Frontal cortex (tissue), 4 donors: ENCODE measurements at places on chromosomes 5 and 9. TPM values are rescaled to one million over a fixed set of nuclear protein-coding genes. Genes with fewer than 3 reads are reported as not detected.

DNA sequence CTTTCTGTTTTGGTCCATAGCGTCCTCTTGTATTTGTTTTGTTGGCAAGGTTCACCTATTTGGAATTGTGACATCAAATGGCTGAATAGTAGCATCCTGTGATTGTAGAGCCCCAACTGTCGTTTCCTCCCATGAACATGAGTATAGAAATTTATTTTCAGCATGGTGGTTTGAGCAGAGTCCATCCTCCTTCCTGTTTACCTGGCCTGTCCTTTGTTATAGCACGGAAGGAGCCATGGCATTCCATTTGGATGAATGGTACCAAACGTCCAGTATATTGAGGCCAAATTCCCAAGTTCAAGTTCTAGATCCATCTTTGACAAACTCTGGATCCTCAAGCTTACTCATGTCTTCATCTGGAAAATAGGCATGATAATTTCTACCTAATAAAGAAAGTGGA lies 16.8 kb downstream of the RASGRF2 start:
- DNase-seq = no peak

DNA sequence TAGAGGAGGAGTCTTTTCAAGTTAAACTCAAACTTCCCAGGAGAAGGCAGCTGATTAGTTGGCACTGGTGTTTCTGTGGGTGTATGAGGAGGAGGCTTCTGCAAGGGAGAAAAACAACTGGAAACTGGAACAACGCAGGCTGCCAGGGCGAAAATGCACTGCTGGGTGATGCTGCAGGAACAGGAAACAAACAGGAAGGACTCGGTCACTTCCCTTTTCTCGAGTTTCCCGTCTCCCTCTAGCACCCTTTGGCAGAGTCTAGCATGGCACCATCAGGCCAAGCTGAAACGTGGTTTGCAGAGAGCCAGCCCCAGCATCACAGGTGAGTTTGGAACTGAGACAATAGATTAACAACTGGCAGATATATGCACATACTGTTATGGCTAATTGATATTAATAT lies 77.5 kb upstream of the CAST start:
- DNase-seq = no peak

GRCh38 chr9:19429595-19429994 lies 20.8 kb downstream of the ACER2 start:
- DNase-seq = no peak

Gene ADGRV1
- 98.6 TPM for total RNA-seq

Gene KCNMB1
- under 0.01 TPM for total RNA-seq

DNA sequence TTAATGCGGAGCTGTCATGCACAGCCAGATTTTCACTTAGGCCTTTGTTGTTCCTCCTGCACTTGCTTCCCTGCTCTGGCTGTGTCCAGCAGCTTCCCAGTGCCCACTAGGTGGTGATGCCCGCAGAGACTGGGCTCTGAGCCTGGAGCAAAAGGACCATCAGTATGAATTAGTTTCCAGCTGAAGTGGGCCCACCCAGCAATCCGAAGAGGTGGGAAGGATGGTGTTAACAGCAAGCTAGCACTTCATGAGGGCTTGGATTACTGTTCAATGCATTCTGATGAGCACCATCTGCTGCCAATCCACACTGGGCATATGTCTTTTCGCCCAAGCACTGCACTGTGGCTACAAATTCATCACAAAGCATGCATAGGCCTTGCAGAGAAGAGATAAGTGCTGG lies 459.1 kb downstream of the SPOCK1 start:
- no peak for DNase-seq

- DNase-seq = no peak
Observed at GRCh38 chr9:76352026-76352620, 42.1 kb downstream of the RFK start.

GRCh38 chr5:143023411-143024096 lies 253.4 kb downstream of the ARHGAP26 start:
- DNase-seq = no peak

GRCh38 chr5:36689225-36689624 lies 82.8 kb downstream of the SLC1A3 start:
- no peak for DNase-seq

DNA sequence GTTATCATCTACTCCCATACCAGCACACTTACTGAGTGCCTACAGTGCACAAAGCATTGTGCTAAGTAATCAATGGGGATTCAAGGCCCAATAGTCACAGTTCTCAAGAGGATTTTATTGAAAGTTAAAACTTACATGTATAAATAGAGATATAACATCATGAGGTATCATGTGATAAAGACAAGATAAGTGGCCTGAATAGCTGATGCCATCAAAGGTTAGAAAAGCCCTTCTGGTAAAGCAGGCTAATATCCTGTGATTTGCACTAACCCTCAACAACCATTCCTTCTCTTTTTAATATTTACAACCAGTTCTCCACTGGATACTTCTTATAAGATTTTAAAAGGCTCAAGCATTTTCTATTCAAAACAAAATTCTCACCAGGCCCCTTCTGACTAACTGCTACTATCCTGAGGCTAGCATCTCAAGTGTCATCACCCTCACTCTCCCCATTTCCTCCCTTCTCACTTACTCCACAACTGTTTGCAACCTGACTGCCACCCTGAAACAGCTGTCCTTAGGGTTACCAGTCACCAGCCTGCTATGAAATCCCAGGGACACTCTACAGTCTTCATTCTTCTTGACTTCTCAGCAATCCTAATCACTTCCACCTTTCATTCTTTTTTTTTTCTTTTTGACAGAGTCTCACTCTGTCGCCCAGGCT lies 377.9 kb downstream of the ENC1 start:
- DNase-seq = no peak

DNA sequence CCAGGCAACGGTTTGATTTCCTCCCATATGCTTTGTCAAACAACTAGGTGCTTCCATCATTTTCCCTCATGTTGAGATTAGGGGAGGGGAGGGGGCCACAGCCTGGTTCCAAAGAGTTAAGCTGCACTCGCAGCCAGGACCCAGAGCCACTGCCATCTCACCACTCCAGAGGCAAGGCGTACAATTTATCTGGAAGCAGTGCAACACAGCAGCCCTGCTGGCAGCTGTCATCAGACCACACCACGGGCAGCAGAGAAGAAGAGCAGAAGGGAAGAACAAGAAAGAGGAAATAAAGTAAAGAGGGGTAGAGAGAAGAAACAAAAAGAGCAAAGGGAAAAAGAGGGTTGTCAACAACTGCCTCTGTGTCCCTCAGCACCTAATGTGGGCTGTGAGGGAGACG lies 38.9 kb downstream of the MED27 start:
- DNase-seq = no peak

DNA sequence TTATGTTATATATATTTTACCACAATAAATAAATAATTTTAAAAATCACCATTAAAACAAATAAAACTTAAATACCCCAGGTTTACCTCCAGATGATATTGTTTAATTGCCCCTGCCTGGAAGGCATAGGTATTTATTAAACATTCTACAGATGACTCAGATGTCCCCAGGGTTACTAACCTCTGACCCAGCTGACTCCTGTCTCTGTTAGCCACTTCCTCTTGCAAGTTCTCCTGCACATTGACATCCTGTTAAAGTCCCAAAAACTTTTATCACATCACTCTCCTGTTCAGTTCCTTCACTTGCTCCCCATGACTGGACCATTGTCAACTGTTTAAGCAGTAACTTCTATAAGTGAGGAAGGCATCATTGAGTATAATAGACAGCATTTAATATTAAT lies 37.0 kb upstream of the RAB3C start:
- no peak for DNase-seq

DNA sequence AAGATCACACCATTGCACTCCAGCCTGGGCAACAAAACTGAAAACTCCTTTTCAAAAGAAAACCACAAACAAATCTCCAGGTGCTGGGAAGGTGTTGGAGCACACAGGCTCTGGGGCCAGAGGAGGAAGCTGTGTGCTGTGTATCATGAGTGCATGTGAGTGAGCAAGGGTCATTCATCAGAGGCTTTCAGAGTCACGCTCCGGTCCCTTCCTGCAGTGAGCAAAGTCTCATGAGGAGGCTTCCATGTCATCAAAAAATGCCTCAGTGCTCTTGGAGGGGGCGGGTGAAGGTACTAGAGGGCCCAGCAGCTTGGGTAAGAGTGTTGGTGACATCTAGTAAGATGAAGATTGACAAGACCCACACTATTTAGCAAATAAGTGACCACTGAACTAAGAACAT lies 48.3 kb upstream of the TESK1 start:
- DNase-seq = no peak

Gene SMIM33
- not detected for total RNA-seq

Gene CA9
- 0.82 TPM for total RNA-seq

Gene FST
- 1.2 TPM for total RNA-seq

Gene ARSK
- 13.0 TPM for total RNA-seq

GRCh38 chr5:31763424-31763823 lies 124.5 kb downstream of the PDZD2 start:
- no peak for DNase-seq

Gene DNAH5
- 3.7 TPM for total RNA-seq

DNA sequence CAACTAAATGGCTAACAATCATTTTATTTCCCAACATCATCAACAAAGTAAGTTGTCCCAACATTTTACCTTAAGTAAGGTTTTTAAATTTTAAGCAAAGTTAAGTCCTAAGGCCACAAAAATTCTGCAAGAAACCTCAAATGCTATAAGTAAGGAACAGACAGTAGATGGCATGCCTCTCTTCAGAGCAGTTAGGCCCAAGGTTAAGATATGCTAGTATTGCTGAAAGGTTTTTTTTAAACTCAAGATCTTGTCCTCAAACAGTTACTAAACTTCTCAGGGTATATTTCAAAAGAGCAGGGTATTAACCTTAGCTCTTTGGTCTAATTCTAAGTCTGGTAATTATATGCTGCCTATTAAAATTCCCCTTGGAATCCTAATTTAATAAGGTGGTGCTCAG lies 35.1 kb downstream of the PJA2 start:
- no peak for DNase-seq

Gene FOXI1
- not detected for total RNA-seq

GRCh38 chr9:123373447-123373923 lies 17.5 kb downstream of the CRB2 start:
- no peak for DNase-seq

- DNase-seq = no peak
Observed at GRCh38 chr9:124801356-124801755, 24.4 kb downstream of the OLFML2A start.

Gene MOB3B
- total RNA-seq = 2.9 TPM

Gene SPINK13
- total RNA-seq = not detected

Gene TRPM3
- total RNA-seq = 18.8 TPM

DNA sequence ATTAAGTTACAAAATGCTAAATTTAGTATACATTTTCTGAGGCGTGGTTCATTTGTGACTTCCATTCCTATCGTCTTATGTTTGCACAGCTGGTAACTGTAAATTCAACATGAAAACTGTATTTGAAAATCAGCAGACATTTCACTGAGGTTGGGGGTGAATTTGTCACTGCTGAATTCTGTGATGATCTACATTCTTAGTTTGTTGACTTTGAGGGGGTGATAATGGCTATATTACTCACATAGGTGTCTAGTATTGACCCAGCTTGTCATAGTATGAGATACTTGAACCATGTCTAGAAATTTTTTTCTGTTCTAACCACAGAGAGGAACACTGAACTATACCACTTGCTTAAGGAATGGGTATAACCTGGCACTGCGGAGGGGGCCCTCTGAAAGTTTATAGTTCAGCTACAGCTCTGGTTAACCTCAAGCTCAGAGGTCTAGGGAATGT lies 313.3 kb downstream of the PIK3R1 start:
- no peak for DNase-seq

Gene ASPN
- 5.3 TPM for total RNA-seq

DNA sequence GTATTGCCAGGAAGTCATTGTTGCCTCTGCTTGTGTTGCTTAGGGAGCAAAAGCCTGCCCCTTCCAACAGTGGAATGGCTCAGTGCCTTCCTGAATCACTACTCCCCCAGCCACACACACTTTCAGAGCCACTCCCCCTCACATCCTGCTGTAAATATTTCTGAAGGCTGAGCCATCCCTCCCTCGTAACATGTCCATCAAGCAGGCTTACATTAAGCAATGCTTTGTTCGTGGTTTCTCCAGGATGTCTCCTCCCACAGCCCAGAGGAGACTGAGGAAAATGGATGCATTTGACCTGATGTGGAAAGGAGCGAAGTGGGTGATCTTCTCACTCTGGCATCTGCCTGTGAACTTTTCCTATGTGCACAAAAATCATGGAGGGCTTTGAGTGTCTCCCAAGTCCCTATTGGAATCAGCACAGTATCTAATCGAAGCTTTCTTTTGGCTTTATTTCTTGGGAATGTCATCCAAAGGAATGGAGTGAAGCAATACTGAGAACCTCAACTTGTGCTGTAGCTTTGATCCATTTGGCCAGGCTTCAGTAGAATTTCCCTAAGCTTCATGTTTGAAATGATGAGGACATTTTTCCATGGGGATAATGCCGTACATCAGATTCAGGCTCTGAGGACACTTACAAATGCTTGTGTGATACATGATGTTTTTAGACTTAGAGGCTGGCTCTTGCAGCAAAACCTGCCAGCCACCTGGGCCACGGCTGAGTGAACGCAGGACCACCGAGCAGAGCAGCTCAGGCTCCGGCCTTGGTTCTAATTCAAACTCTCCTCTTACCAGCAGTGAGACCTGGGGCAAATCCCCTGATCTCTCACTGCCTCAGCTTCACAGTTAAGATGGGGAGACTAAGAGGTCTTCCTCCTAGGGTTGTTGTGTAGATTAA lies 389.1 kb downstream of the ENC1 start:
- no peak for DNase-seq

- no peak for DNase-seq
Observed at GRCh38 chr9:136138566-136138965, 19.9 kb upstream of the TMEM250 start.

DNA sequence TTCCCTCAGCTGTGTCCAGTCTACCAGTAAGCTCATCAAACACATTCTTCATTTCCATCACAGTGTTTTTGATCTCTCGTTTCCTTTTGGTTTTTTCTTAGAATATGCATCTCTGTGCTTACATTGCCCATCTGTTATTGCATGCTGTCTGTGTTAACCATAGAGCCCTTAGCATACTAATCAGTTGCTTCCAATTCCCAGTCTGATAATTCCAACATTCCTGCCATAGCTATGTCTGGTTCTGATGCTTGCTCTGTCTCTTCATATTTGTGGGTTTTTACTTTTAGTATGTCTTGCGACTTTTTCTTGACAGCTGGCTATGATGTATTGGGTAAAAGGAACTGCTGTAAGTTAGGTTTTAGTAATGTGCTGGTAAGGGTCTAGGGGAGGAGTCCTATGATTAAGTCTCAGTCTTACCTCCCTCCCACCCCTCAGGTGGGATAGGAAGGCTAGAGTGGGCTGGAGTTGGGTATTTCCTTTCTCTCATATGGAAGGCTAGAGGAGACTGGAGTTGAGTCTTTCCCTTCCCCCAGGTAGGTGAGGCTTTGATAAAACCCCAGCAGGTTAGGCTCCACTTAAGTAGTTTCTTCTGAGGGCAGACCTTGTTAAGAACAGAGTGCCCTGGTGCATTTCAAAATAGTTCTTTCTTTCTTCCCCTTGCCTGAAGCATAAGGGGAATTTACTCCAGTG lies 99.1 kb upstream of the RASGRF2 start:
- DNase-seq = no peak

- peak; percentile 46 for DNase-seq
Observed at GRCh38 chr9:91421971-91422757, 1.5 kb downstream of the NFIL3 start.

Gene DRD1
- 18.3 TPM for total RNA-seq
